ENCODE measurements at places on chromosomes 4 and X.

DNA sequence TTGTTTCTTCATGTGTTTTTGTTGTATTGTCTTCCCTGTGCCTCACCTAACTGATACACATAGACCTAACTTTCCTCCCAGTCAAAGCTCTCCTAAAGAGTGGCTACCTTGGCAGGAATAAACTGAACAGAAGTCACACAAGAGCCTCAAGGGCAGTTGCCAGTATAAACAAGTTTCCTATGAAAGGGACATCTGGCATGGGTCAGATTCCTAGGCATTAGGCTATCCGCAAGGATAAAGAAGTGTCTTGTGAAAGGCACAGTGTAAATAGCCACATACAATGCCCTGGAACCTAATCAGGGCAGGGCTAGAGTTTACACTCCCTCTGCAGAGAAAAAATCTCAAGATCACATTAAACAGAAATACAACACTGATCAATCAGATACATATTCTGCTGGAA is 220.8 kb downstream of the SPANXN3 start:
- H3K36me3 ChIP-seq: no peaks in the 10 kb centered on the region
- H3K27me3 ChIP-seq: no peaks in the 10 kb centered on the region
- no peak for DNase-seq
- no peaks in the 10 kb centered on the region for H3K4me1 ChIP-seq

DNA sequence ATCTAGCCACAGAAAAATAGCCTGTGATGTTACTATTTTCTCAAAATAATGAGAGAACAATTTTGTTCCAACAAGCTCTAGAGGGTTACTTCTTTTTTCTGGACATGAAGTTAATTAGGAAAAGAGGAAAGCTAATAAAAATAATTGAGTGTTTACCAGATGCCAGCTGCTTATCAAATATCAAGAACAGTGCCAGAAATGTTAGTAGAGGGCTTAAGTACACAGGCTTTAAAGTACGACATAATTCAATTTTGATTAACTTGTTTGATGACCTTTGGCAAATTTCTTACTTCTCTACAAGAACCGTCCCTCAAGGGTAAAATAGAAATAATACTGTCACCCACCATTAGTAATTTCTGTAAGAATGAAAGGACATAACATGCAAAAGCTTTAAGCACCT is 977.0 kb downstream of the FSTL5 start:
- no peaks in the 10 kb centered on the region for H3K4me1 ChIP-seq
- H3K27ac ChIP-seq: no peak overlapping the region
- DNase-seq: no peak
- no peak overlapping the region for H3K4me3 ChIP-seq
- no peaks in the 10 kb centered on the region for H3K36me3 ChIP-seq

DNA sequence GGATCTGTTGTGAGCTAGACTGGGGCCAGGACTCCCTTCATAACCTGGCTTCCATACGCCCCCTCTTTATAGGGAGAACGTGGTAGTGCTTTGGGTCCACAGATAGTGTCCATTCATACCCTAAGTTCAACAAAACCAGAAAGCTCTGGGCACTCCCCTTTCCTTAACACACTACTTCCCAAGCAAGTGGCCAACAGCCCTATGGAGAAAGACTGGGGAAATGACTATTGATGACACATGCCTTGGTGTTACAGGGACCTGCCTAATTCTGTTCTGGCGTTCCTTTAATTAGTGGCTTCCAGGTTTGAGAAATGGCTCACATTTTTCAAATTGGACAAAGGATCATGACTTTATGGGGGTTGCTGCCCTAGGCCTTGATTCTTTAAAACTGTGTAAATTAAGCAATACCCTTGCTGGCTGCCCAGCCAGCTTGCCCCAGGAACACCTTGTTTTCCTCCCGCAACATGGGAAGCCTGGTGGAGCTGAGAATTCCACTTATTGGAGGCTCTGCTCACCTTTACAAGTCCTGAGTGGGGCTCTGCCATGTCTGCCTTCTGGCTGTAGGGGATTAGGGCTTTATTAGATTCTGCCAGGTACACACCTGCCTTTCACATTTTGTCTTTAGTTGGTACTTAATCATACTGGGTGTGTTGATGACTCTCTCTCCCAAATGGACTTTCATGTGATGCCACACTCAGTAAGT is 61.1 kb downstream of the RGS12 start:
- no peak overlapping the region for H3K4me3 ChIP-seq
- no peaks in the 10 kb centered on the region for H3K4me1 ChIP-seq
- no peak overlapping the region for H3K27ac ChIP-seq
- H3K36me3 ChIP-seq: no peaks in the 10 kb centered on the region

- no peak overlapping the region for H3K4me3 ChIP-seq
- H3K27me3 ChIP-seq: no peaks in the 10 kb centered on the region
- no peaks in the 10 kb centered on the region for H3K36me3 ChIP-seq
- H3K27ac ChIP-seq: no peak overlapping the region
- DNase-seq: no peak
Measured at GRCh38 chr4:188665491-188666457, 526.5 kb downstream of the TRIML1 start.
